Esophagus squamous epithelium (tissue), 5 donors: ENCODE measurements at places on chromosomes 6 and 20.

GRCh38 chr6:18496462-18496861, 109.3 kb downstream of the RNF144B start:
- DNase-seq = no peak

DNA sequence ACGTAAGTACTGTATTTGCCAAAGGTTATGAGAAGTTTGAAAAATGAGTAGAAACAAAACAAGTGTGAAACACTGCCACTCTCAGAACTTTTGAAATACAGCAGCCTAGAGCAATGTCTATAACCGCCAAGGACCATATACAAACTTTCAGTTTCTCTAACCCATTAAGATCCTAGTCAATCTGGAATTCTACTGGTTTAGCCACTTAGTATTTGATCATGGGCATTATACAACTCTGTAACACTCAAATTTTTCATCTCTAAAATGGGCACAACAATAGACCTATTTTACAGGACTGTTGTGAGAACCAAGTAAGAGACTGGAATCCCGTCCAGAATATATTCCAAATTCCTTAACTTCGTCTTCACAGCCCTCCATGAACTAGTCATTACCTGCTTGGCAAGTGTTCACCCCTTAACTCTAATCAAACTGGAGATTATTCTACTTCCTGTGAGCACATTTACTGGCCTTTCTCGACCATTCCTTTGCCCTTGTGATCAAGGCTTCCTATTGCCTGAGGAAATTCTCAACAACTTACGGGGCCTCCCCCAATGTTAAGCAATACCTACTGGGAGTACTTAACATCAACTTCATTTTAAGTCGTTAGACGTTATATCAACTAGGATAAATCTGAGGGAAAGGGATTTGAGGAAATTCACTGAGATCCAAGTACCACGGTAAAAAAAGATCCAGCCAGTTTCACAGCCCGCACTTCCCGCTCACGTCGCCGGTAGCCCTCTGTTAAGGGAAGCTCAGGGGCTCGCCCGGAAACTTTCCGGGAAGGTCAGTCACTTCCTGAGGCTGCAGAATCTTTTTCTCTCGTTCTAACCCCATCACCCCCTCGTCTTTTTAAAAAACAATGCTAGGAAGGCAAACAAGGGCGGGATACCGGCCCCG, 1.1 kb downstream of the EIF2S2 start:
- no peak for DNase-seq

DNA sequence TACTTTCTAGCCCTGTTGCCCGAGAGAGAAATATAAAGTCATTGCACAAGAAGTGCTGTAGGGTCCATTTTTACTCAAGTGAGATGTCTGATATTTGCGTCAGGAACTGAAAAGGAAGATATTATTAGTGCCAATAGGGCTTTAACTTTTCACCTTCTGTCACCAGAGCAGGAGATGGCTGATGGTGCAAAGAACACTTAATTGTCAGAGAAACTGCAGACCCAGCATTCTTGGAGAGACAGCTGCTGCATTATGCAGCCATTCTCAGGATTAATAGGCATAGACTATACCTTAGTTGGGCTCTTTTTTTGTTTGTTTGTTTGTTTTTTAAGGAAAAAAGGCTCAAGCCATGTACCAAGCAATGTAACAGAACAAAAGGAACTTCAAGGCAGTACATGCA, 179.4 kb downstream of the RPS12 start:
- DNase-seq = no peak

- no peak for DNase-seq
Observed at GRCh38 chr6:15313367-15313766, 67.5 kb downstream of the JARID2 start.

GRCh38 chr6:35718375-35718736, 18.5 kb upstream of the ARMC12 start:
- DNase-seq = no peak
